ENCODE measurements at places on chromosomes 6 and 20.

DNA sequence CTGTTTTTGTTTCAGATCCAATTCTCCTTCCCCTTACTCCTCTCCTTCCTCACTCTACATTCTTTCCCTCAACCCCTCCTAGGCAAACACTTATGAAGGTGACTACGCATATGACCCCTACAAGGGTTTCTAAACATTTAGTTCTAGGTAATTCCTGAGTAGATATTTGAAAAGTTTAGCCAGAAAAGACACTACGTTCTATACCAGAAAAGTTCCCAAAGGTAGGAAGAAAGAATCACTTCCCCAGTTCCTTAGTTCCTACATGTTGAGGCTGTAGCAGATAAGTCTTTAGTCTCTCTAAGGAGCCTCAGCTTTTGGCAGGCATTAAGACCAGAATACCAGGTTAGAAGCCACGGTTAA, 11.6 kb downstream of the POU3F2 start:
- no peak for DNase-seq

DNA sequence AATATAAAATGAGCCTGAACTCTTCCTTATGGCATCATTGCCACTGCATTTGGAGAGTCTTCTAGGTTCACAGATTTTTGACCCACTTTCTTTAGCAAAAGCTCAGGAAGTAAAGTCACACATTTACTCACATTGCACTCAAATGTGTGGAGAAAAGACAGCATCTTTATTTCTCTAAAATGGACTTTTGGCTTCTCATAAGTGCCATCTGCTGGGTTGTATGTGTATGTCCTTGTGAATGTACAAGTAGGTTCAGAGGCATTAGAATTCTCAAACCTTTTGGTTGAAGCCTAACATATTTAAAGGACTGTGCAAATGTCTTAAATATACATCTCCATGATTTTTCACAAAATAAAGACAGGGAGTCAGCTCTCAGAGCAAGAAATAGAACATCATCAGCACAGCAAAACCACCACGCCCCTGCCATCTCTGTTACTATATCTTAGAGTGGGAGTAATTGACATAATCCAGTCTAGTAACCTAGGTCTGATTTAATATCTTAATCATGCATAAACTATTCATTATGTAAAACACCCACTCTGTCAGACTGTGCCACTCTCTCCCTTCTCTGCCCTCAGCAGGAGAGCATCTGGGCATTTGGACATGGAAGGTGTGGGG, 42.2 kb upstream of the SPTLC3 start:
- no peak for DNase-seq

DNA sequence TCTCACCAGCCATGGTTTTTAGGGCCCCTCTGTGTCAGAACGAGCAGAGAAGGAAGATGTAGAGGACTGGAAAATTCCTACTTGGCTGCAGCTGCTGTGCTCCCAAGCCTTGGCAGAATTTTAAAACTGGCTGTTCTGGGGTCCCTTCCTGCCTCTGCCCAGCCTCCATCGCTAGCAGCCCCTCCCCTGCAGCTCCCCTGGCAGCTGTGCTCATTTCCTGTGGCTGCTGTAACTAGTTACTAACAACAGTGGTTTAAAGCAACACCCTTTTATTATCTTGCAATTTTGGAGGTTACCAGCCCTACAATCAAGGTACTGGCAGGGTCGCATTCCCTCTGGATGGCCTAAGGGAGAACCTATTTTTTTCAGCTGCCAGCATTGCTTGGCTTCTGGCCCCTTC, 3.7 kb upstream of the CST11 start:
- no peak for DNase-seq

DNA sequence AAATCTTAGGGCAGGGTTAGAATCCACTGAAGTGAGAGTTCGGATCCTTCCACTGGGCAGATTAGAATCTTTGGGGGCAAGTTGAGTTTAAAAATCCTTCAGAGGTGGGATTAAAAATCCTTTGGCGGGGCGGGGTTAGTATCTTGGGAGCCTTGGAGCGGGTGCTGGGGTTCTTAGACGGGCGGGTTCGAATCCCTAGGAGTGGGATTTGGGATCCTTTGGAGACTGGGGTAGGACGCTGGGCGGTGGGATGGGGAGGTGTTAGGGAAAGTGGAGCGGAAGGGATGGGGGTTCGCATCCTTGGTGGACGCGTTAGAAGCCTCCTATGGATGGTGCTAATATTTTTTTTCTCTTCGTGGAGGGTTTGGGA, 337 bp upstream of the HCK start:
- no peak for DNase-seq

DNA sequence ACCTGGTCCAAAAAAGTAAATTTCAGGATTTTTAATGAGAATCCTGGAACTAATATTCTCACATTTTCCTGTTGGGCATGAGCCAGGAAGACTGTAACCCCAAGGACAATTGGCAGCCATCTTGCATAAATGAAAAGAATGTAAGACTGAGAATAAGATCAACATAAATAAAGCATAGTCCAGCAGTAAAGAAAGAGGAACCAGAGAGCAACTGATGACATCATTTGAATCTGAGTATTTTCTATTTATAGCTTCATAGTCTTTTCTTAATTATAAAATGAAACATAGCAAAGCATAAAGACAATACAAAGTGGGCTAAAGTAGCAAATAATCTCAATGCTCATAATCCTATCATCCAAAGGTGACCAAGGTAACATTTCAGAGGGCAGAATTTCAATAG, 26.6 kb upstream of the FBXL4 start:
- no peak for DNase-seq

GRCh38 chr20:55437798-55438415, 567.4 kb downstream of the CBLN4 start:
- DNase-seq, result no peak

- no peak for DNase-seq
Observed at GRCh38 chr6:33828452-33828763, 24.6 kb upstream of the MLN start.

DNA sequence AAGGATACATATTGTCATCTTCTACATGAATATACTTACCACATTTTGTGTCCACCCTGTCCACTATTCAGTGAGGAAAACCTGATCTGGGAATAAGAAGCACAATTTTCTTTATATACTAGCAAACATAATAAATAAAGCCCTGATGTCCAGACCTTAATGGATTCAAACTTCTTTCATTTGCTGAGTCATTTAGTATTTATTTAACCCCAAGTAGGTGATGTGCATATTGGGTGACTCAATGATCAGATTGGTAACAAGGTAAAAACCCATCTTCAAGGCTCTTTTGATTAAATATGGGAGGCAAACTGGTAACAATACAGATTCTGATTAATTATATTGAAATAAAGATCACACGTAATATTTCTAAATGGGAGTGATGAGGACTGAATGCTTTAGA, 1159.8 kb upstream of the EYS start:
- no peak for DNase-seq

DNA sequence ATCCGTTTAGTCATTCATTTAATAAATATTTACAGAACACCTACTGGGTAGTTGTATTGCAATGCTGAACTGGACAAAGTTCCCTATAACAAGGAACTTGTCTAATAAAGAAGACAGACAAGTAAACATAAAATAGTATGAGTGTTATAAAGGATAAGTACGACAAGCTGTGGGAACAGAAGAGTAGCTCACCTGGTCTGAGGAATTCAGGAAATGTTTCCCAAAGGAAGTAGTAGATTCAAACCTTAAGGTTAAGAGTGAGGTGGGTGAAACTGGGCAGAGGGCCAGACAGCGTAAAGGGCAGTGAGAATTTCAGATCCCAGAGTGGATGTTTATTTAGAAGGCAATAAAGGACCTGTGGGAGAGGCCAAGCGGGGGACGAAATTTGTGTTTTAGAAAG, 72.3 kb upstream of the CD2AP start:
- no peak for DNase-seq

DNA sequence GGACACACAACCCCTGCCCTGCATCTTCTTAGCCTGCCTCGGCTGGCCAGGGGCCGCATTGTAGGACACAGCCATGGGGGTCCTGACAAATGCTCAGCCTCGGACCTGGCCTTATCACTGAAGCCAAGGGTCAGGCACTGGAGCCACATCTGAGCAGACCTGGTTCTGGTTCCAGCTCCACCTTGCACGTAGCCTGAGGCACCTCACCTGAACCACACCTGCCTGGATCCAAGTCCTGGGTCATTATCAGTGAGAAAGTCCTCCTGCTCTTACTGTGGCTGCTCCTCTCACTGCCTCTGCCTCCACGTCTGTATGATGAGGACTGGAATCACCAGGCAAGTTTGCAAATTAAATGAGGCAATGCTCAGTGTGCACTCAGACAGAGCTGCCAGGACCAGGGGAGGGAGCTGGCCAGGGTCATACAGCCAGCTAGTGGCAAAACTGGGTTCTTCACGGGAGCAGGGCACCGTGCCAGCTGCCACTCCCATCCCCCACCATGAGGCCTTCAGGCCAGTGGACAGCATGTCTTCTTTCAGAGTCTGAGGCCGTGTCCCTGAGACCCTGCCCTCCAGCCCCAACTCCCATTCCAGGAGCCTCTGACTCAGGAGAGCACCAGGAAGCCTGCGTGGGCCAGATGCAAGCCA, 40.2 kb downstream of the MRPL14 start:
- no peak for DNase-seq

GRCh38 chr6:109782491-109782999, 91.4 kb downstream of the FIG4 start:
- no peak for DNase-seq

- no peak for DNase-seq
Observed at GRCh38 chr6:157223511-157223910, 99.8 kb downstream of the TMEM242 start.

Measured in Panc1 (cell line).